ENCODE measurements at places on chromosomes 12 and 14.

DNA sequence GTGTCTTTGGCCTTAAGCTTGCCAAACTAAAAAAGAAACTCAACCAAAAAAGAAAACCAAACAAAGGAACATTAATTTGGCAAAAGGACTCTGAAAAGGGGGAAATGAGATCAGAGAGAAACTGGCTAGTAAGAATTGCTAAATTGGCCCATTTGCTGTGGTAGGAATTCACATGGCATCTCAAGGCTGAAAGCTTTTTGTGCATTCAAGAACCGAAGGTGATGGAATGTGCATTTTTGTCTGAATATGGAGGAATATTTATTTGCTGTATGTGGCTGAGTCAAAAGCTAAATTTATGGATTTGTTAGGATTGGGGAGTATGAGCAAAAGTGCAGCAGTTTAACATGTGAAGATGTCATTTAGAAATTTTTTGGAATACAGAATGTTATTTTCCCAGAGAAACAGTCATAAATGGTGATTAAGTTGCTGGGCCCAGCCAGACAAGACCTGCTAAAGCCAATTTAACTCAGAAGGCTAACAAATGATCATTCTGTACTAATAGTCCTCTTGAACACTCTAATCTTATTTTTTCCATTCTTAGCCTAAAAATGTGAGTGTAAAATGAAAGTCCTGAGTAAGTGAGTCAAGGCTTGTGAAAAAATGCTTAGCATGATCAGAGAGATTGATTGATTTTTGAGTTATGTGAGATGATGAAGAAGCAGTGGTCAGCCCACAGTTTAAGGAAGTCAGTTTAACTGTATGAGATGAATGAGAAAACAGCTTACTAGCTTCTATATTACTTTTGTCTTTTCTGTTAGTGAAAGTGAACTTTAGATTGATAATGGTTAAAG, 94.1 kb downstream of the ANO6 start:
- no peak for DNase-seq

DNA sequence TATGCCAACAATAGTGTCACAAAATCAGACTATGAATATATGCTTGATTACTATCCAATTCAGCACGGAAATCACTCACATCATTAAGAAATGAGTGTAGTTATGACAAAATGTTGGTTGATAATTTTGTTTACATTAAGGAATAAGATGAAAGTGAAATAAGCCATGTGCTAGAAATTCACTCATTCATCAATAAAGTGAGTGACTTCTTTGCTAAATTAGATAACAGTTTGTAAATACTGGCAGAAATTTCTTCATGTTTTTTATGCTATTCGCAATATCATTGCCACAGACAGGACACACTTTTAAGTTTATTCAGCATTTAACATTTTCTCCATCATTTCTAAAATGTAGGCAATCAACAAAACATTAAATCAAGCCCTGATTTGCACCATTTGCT, 147.5 kb upstream of the FSCB start:
- no peak for DNase-seq

DNA sequence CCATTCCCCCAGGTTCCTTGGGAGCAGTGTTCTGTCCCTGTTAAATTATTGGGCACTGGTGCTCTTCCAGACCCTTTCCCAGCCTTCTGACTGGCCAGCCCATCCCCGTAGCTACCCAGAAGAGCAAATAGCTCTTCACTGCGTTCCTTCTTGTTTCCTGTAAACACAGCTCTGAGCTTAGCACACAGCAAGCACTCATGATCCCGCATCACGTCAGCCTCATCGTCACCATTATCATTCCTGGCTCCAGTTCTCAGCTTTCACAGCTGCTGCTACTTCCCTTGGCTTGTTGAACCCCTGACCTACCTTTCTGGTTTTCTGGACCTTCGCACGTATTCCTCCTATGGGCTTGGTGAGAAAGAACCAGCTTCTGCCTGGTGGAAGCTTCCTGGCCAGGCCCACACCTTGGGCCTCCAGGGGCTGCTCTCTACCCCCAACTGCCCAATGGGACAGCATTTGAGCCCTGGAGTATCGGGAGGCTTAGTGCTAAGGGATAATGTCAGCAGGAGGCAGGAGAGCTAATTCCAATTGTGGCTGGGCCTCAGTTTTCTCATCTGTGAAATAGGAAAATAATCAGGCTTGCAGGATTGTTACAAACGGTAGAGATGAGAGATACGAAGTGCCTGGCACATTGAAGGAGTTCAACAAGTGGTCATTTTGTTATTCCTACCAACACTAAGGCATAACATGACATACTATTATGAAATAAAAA, 22.6 kb upstream of the PAPOLA start:
- no peak for DNase-seq

GRCh38 chr12:56574210-56574609, 52.6 kb downstream of the RBMS2 start:
- DNase-seq = no peak

DNA sequence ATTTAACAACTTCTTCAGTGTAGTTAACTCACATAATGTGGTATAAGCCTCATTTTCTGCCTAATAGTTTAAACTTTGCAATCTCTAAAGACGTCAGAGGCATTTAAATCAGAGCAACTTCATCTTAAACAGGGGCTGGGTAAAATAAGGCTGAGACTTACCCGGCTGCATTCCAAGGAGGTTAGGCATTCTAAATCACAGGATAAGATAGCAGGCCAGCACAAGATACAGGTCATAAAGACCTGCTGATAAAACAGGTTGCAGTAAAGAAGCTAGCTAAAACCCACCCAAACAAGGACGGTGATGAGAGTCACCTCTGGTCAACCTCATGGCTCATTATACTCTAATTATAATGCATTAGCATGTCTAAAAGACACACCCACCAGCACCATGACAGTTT, 115.6 kb upstream of the PKP2 start:
- DNase-seq = no peak

GRCh38 chr12:132261328-132262138, 67.9 kb downstream of the GALNT9 start:
- no peak for DNase-seq

GRCh38 chr12:121454921-121455320, 55.0 kb downstream of the RNF34 start:
- DNase-seq = no peak

- no peak for DNase-seq
Observed at GRCh38 chr12:131773582-131774221, 54.5 kb upstream of the MMP17 start.

GRCh38 chr12:119157528-119157927, 21.2 kb upstream of the HSPB8 start:
- DNase-seq = no peak

DNA sequence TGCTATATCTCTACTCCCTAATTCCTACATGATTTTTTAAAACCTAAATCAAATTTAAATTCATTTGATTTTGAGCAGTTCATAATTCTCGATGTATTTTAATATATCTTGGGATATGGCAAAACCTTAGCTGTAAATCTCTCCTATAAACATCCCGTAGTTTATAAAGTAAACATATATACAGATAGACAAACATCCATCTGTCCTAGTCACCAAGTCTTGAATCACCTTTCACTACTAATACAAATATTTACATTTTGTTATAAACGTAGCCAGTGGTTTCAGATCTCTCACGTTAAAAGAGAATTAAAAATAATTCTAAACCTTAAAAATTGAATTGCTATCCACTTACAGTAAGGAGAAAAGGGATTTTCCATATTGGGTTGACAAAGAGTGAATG, 107.0 kb downstream of the TSHR start:
- no peak for DNase-seq

- DNase-seq = no peak
Observed at GRCh38 chr12:109767456-109767855, 53.8 kb downstream of the FAM222A start.

DNA sequence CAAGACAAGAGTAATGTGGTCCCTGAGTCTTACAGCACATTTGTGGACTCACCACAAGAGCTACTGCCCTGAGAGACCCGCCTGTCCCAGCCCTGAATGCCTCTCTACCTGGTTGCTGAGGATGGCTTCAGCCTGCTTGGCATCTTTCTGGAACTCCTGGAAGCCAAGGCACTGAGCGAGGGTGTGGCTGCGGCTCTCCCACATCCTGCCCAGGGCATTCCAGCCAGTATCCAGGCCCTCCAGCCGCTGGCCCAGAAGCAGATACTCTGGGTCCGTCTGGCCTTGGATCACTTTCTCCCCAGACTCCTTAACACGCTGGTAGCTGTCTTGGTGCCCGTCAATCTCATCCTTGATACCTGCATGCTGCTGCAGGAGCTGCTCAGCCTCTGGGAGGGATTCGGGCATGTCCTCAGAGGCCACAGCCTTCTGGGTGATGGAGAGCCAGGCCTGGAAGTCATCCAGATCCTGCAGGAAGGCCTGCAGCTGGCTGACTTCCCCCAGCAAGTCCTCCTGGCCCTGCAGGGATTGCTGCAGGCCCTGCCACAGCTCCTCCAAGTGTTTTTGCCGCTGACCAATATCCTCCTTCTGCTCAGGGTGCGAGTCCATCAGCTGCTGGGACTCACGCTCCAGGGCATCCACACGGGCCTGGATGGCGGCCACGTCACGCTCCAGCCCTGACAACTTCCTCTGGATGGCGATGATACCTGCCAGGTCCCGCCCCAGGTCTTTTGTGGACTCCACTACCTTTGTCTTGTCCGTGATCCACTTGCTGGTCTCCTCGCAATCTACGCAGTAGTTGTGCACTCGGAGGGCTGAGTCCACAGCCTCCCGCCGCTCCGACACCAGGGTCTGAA, 82.3 kb downstream of the PLEKHG3 start:
- DNase-seq = no peak

DNA sequence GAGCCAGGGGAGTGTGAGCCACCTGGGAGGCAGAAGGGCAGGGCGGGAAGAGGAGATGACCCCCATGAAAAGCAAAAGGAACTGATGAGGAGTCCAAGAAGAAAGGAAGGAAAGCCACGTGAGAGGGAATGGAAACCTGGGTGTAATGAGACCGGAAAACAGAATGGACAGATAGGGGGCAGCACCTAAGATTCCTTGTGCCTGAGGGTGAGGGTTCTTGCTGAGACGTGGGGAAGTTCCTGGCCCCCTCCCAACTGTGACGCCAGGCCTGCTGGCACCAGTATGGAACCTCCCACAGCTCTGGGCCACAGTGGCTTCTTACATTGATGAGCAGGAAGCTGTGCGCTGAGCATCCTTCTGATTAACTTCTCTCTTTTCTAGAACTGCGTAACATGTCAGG, 30.8 kb downstream of the TTC7B start:
- no peak for DNase-seq

DNA sequence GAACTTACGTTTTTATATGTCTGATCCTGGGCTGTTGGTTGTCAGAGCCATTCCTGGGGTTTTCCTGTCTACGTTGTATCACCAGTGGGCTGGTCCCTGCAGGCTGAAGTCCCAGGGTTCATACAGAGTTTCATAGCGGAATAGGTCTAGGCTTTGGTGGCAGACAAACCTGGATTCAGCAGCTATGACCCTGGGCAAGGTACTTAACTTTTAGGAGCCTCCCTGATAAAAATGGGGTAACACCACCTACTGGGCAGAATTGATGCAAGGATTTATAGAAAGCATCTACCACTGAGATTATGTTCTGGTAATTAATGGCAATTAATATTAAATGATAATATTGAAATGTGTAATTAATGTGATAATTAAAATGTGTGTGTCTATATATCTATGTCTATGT, 141.2 kb downstream of the SYNE2 start:
- no peak for DNase-seq

- no peak for DNase-seq
Observed at GRCh38 chr12:115387467-115387901, 703.5 kb upstream of the TBX3 start.

DNA sequence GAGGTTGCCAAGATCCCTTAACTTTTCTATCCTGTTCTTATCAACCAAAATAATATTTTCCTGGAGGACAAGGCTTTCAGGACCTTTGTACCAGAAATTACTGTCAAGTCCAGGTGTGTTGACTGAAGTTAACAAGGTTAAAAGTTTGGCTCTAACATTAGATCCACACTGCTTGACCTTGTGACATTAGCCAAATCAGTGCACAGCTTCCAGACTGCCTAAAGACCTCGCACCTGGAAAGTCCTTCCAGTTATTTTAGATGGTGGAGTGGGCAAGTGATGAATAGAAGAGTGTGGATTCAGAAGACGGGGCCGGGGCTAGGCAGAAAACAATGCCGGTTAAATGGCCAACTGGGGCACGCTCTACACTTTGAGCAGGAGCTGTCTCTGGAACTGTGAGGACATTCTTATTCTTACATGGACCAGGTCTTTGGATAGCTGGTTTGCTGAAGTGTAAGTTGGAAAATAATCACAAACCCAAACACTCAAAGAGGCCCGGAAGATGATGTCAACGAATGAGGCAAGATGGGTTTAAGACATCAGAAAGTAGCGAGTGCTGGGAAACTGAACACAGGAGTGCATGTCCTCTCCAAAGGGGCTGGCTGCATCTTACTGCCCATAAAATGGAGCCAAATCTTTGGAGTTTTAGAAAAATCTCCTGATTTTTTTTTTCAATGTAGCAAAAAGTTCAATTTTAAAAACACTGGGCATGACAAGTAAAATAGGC, 56.3 kb downstream of the NIN start:
- no peak for DNase-seq

DNA sequence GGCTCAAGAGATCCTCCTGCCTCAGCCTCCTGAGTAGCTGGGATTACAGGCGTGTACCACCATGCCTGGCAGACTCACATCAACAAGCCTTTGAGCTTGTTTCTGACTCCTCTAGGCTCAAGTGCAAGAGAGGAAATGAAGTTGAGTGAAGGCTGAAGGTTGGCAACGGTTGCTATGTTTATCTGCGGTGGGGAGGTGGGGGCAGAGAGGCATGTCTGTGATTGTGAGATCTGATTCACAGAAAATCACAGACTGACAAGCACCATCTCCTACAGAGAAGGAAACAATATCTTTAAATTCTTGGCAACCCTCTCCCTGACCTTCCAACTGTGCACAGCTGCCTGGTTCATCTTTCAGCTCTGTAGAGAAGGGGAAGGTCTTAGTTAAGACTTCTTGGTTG, 22.1 kb upstream of the NINJ2 start:
- DNase-seq = peak; percentile 67
